ENCODE measurements at places on chromosomes 7 and 10. TPM values are rescaled to one million over a fixed set of nuclear protein-coding genes. Genes with fewer than 3 reads are reported as not detected.

DNA sequence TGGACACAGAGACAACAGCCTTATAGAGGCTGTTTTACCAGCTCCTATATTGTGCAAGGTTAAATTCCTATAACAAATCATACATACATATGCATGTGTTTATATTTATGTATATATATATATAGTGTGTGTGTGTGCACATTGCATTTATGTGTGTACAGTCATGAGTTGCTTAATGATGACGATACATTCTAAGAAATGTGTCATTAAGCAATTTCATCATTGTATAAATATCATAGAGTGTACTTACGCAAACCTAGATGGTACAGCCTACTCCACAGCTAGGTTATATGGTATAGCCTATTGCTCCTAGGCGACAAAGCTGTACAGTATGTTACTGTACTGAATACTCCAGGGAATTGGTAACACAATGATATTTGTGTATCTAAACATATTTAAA is 30.1 kb upstream of the TNKS2 start:
- no peak overlapping the region for H3K27ac ChIP-seq
- no peaks in the 10 kb centered on the region for H3K36me3 ChIP-seq
- no peaks in the 10 kb centered on the region for H3K27me3 ChIP-seq
- no peaks in the 10 kb centered on the region for H3K4me1 ChIP-seq

GRCh38 chr7:134874407-134874806 is 95.0 kb downstream of the CALD1 start:
- no peak for DNase-seq
- no peak overlapping the region for H3K27ac ChIP-seq
- peaks cover 2% of the 10 kb centered on the region for H3K4me1 ChIP-seq
- H3K27me3 ChIP-seq, result no peaks in the 10 kb centered on the region
- H3K36me3 ChIP-seq, result no peaks in the 10 kb centered on the region
- no peak overlapping the region for H3K4me3 ChIP-seq

CAV2 gene
- 214 TPM for total RNA-seq

- no peak overlapping the region for H3K27ac ChIP-seq
- H3K4me1 ChIP-seq, result no peaks in the 10 kb centered on the region
- DNase-seq, result no peak
- H3K36me3 ChIP-seq, result no peaks in the 10 kb centered on the region
- H3K27me3 ChIP-seq, result no peaks in the 10 kb centered on the region
Observed at GRCh38 chr10:90652519-90652918, 205.3 kb downstream of the HTR7 start.

EN2 gene
- not detected for total RNA-seq

- H3K36me3 ChIP-seq, result no peaks in the 10 kb centered on the region
- H3K4me3 ChIP-seq, result no peak overlapping the region
- peaks cover 4% of the 10 kb centered on the region for H3K4me1 ChIP-seq
Observed at GRCh38 chr7:35854311-35854710, 53.5 kb downstream of the SEPTIN7 start.

GRCh38 chr7:24227603-24228359 is 56.2 kb upstream of the NPY start:
- H3K36me3 ChIP-seq, result no peaks in the 10 kb centered on the region
- DNase-seq, result no peak

LMBR1 gene
- total RNA-seq, result 119 TPM

DNA sequence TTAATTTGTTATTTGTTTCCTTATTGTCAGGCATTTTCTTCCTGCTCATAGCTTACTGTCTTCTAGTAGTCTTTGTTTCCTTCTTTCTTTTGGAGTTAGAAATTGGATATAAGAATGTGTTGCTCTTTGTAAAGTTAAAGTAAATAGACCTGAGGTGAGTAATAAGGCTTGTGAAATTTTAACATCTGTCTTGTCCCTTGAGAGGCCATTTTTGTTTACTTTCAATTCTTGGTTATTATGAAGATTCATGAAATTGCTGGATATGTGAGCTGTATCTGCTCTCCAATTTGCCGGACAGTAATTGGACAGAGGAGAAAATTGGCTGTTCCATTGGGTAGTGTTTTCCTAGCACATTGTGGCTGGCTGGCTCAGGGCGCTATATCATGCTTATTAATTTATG is 260.7 kb downstream of the EXOC4 start:
- H3K36me3 ChIP-seq, result no peaks in the 10 kb centered on the region
- no peaks in the 10 kb centered on the region for H3K27me3 ChIP-seq
- no peak overlapping the region for H3K27ac ChIP-seq
- no peaks in the 10 kb centered on the region for H3K4me1 ChIP-seq
- no peak overlapping the region for H3K4me3 ChIP-seq
- no peak for DNase-seq

ANK3 gene
- total RNA-seq, result 81.1 TPM

PRSS37 gene
- not detected for total RNA-seq

CPED1 gene
- 12.6 TPM for total RNA-seq

GRCh38 chr7:88268051-88268450 is 38.6 kb downstream of the STEAP4 start:
- no peaks in the 10 kb centered on the region for H3K4me1 ChIP-seq
- H3K27me3 ChIP-seq, result no peaks in the 10 kb centered on the region
- no peak overlapping the region for H3K27ac ChIP-seq
- no peaks in the 10 kb centered on the region for H3K36me3 ChIP-seq
- no peak overlapping the region for H3K4me3 ChIP-seq

GRCh38 chr7:78172933-78173591 is 374.5 kb downstream of the PHTF2 start:
- no peaks in the 10 kb centered on the region for H3K36me3 ChIP-seq
- no peak overlapping the region for H3K27ac ChIP-seq
- no peak for DNase-seq
- no peaks in the 10 kb centered on the region for H3K4me1 ChIP-seq

GRCh38 chr10:101467286-101467770 is 113.4 kb downstream of the BTRC start:
- H3K36me3 ChIP-seq, result no peaks in the 10 kb centered on the region
- H3K4me3 ChIP-seq, result no peak overlapping the region
- peak; percentile 76 for DNase-seq
- no peaks in the 10 kb centered on the region for H3K27me3 ChIP-seq

- peaks cover 3% of the 10 kb centered on the region for H3K4me1 ChIP-seq
- DNase-seq, result peak; percentile 68
- no peak overlapping the region for H3K4me3 ChIP-seq
- no peaks in the 10 kb centered on the region for H3K36me3 ChIP-seq
- H3K27ac ChIP-seq, result peak overlapping the region; percentile 22
Observed at GRCh38 chr10:23405540-23405939, 33.3 kb upstream of the OTUD1 start.

GRCh38 chr10:102090772-102091171 is 25.6 kb downstream of the HPS6 start:
- H3K4me1 ChIP-seq, result no peaks in the 10 kb centered on the region
- no peaks in the 10 kb centered on the region for H3K27me3 ChIP-seq
- no peaks in the 10 kb centered on the region for H3K36me3 ChIP-seq
- no peak overlapping the region for H3K4me3 ChIP-seq
- DNase-seq, result no peak

AASS gene
- 36.9 TPM for total RNA-seq

GRCh38 chr7:140677496-140677895 is 4.8 kb downstream of the ADCK2 start:
- H3K27me3 ChIP-seq, result no peaks in the 10 kb centered on the region
- H3K4me3 ChIP-seq, result no peak overlapping the region
- no peaks in the 10 kb centered on the region for H3K4me1 ChIP-seq
- DNase-seq, result no peak

DNA sequence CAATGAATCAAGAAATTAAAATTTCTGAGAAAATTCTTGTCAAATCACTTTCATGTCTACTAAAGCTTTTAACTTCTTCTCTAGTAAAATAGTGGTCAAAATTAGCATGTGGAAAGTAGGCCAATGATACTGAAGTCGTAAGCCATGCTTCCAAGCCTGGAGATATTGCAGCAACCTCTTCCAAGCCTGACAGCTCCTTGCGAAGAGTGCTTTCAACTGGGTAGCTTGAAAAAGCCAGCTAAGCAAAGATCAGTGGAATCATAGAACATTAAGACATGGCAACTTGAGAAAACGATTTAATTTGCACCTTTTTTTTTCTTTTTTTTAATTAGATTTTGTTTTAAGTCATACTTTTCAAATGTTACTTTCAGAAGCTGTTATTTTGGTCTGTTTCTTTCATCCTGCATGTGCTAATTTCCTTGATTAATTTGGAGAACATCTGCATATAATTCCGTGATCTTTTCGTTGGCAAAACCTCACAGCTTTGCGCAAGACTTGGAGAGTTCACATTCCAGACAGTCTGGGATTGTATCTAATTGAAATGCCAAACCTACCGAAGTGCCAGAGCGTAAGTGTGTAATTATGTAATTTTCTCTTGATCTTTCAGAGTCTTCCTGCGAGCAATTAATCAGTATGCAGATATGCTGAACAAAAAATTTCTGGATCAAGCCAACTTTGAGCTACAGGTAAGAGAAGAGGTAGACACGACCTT is 142.2 kb upstream of the INSYN2A start:
- H3K4me1 ChIP-seq, result peaks cover 11% of the 10 kb centered on the region
- H3K27me3 ChIP-seq, result no peaks in the 10 kb centered on the region
- H3K4me3 ChIP-seq, result no peak overlapping the region
- no peak overlapping the region for H3K27ac ChIP-seq
- peaks cover 4% of the 10 kb centered on the region for H3K36me3 ChIP-seq

UPK3BL2 gene
- total RNA-seq, result 23.7 TPM

PLEKHS1 gene
- total RNA-seq, result 11.6 TPM

KIF20B gene
- 10.2 TPM for total RNA-seq

All from lung (tissue), 17 donors.